ENCODE measurements at places on chromosomes 2 and 18.

GRCh38 chr2:150572194-150572766 is 84.8 kb upstream of the RND3 start:
- DNase-seq = no peak

DNA sequence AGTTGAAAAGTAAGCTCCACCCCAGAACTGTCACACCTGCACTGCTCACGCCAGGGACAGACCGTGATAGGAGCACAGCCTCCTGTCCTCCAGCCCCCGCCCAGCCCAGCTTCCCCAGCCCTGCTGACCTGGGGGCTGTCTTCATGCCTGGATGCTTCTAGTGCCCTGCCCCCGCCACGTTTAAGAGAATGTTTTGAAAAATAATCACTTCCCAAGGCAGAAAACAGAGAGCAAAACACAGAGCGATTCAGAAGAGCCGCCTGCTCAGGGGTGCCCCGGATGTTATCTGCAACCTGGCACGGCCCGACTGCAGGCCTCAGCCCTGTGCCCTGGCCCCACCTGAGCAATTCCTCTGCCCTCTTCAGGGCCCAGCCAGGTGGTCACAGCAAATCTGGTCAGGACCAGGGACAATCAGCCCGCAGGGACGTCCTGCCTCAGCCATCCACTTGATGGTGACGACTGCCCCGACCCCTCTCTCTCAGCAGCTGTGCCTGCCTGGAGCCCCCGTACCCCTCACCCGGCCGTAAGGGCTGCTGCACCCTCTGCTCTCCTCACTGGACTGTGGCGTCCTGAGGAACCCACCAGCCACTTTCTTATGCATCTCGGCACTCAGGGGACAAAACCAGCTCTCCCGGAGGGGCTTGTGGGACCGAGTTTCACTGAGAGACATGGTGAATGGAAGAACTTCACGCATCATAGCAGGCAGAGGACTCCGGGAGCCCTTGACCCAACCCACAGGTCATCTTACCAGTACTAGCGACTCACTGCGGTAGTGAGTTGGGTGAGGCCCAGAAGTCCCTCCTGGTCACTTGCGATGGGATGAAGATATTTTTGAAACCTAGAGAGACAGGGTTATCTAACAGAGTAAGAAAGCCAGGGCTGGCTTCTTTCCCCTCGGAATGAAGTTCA is 30.2 kb downstream of the ADI1 start:
- no peak for DNase-seq

- DNase-seq = no peak
Measured at GRCh38 chr2:11502740-11503292, 31.0 kb upstream of the GREB1 start.

DNA sequence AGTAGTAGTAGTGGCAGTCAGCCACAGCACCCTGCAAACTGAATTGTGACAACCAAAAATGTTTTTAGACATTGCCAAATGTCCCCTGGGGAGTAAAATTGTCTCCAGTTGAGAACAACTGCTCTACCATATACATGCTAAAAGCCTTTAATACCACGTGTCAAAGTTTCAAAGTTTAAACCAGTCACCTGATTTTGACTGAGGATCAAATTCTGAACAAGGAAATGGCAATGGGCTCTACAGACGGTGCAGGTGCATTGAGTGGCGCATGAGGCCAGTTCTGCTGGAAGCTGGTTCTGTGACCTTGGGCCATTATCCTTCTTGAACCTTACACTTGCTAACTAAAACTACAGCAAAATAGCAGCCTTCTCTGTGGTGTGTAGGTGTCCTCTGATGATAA is 85.0 kb downstream of the LIPG start:
- DNase-seq = no peak

DNA sequence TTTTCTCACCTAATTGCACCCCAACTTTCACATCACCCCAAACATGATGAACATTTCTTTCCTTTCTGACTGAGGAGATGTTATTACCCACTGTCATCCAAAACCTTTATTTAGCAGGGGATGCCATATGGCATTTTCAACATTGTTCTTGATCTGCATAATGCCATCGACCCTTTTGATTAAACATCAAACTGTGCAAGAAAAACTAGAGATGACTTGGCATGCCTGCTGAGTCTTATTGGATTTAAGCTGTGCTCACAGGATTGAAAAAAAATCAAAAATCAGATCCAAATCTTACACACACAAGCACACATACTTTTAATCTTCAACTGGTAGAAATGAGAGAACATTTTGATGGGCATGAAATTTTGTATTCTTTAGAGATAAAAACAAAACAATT is 536.0 kb downstream of the TMX3 start:
- no peak for DNase-seq

DNA sequence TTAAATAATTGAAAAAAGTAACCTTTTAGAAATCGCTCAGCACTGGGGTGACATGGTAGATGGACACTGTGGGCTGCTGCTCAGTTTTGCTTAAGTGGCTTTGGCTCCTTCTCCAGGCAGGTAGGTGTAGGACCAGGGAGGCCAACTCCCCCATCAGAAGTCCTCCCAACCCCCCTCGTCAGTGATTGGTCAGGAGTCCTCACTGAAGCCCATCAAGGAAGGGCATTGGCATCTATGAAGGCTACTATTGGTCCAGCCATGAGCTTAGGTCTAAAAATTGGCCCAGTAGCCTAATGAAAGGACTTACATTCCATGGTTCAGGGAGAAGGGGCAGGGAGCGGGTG is 34.7 kb downstream of the ST3GAL5 start:
- no peak for DNase-seq

DNA sequence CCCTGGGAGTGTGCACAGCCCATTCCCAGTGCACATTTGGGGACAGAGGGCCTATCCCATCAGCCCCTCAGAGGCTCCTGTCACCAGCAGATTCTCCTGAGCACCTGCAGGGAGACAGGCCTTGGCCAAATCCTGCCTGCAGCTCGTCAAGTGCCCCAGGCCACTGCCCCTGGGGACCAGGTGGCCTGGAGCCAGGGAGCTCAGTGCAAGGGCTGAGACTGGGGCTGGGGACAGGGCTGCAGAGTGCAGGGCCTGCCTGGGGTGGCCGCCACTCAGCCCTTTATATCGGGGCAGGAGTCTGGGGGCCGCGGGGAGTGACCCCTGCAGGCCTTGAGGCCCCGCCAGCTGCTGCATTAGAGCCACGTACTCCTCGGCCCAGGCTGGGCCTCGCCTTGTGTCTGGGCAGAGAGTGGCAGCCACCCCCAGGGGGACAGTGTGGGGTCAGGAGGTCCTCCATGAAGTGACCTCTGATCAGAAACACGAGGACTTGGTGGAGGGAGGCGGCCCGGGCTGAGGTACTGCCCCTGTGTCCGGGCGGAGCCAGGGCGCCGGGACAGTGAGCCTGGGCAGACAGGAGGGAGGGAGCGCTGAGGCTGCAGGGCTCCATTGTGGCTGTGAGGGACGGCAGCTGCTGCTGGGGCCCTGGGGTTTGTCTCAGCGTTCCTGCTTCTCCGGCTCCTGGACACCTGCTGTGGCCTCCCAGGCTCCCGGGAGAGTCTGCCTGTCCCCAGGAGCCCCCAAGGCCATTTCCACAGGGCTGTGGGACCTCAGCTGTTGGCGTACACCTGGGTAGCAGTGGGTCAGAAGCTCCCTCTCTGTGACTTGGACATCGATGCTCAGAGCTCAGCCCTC is 24.2 kb downstream of the GPC1 start:
- no peak for DNase-seq

- DNase-seq = no peak
Measured at GRCh38 chr2:110897966-110898365, 165.6 kb downstream of the ACOXL start.

DNA sequence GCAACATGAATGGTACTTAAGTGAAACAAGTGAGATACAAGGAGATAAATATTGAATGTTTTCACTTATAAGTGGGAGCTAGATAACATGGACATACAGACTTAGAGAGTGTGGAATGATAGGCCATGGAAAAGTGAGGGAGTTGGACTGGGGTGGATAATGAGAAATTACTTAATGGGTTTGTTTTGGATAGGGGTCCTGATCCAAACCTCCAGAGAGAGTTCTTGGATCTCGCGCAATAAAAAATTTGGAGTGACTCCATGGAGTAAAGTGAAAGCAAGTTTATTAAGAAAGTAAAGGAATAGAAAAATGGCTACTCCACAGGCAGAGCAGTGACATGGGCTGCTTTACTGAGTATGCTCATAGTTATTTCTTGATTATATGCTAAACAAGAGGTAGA is 508.9 kb downstream of the CNTNAP5 start:
- DNase-seq = no peak

DNA sequence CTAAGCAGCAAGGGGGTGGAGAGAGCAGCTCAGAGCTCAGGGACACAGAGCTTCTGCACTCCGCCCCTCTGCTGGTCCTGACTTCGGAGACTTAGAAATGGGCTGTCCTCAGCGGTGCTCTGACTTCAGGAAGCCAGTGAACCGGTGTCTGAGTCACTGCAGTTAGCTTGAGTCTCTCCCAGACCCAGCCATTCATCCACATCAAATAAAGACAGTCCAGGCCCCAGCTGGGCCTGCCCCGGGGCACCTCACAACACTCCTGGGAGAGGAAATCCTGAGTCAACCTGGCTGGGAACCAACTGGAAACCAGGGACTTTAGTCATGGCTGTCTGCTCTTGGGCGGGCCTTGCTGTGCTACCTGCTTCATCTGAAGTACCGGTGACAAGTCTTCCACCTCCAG is 5.4 kb upstream of the ITGB6 start:
- DNase-seq = no peak

DNA sequence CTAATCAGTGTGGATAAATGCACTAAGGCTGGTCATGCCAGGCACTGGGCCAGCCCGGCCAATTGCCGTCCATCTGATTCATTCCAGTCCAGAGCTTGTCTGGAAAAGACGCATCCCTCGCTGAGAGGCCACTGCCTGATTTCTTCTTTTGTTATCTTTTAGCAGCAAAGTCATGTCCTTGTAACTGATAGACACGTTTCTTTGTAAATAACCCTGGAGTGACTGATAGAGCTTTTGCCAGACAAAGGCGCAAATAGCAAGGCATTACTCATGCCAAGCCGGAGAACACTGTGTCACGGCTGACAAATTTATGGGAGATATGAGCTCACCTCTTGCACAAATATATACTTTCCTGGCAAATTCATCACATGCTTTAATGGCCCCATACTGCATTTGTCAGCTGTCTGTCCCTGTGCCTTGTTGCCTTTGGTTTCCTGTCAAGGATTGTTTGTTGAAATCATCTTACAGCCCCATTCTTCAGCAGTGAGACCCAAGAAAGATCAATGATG is 164.4 kb downstream of the ETAA1 start:
- no peak for DNase-seq

DNA sequence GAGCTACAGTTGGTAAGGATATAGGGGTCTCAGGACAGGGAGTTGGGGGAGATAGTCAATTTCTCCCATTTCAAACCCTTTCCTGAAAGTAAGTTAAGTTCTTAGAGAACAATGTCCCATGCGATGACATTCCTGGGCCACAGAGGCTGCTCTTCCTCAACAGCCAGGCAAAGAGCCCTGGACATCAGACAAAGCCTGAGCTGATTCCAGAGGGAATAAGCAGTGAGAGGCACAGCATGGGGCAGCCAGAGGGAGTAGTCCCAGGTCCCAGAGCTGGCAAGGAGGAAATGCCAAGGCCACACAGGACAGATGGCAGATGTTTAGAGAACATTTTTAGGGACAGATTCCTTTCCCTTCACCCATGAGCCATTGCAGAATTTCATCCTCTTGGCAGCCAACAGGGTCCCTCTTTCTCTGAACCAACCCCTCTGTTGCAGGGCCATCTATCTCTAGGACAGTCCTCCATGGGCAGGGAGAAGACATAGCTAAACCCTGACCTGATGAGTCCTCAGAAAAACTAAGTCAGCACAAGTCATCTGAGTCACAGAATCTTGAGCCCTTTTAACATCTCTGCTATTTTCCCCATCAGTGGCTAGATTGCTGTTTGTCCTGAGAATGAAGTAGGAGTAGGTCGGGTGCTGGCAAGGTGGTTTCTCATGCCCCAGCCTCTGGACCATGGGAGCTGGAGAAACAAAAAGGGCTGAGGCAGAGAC is 81.6 kb upstream of the STPG4 start:
- no peak for DNase-seq

GRCh38 chr18:29811519-29811918 is 1231.0 kb downstream of the DSC3 start:
- DNase-seq = no peak

GRCh38 chr2:128722489-128722888 is 403.8 kb upstream of the HS6ST1 start:
- DNase-seq = no peak

DNA sequence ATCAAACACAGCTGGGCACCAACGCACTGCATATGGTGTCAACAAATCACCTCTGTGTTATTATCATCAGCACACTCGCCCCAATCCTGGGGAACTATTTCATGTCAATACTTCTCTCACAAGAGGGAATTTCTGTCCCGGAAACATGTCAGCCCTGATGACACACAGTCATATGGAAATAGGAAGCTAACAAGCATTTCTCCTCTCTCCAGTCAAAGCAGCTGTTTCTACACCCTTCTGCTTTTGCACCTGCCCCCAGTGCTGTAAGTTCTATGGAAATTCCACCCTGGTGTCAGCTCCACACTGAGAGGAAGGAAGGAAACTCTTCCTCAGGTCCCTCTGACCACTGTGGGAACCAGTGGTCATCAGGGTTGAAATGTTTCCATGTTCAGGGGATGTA is 447.6 kb upstream of the ID2 start:
- no peak for DNase-seq

GRCh38 chr18:44761812-44762211 is 81.1 kb downstream of the SETBP1 start:
- no peak for DNase-seq

GRCh38 chr2:200226451-200227426 is 79.8 kb upstream of the SPATS2L start:
- no peak for DNase-seq

DNA sequence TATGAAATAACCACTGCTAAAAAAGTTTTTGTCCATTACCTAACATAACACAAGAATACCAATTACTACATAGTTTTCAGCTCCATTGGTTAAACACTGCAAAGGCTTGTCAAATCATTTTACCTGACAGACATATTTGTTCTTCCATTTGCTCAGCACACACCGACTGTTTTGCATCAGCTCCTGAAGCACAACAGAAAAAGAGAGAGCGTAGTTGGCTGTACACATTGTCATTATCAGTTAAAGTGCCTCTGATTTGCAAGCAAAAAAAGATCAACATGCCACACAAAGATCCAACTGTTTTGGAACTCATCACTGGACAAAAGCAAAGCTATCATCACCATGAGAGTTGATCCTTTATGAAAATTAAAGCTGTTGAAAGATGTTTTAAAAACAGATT is 103.8 kb downstream of the WDPCP start:
- no peak for DNase-seq

- no peak for DNase-seq
Measured at GRCh38 chr18:1361936-1362335, 457.3 kb downstream of the ADCYAP1 start.

Measured in activated CD4-positive, alpha-beta T cell treated with anti-CD3 and anti-CD28 coated beads, Interleukin-2, amount 50 U/mL, for 24 hours (primary cell).